ENCODE measurements at places on chromosomes 2 and 18.

GRCh38 chr18:44841221-44841620 is 160.5 kb downstream of the SETBP1 start:
- no peak for DNase-seq

DNA sequence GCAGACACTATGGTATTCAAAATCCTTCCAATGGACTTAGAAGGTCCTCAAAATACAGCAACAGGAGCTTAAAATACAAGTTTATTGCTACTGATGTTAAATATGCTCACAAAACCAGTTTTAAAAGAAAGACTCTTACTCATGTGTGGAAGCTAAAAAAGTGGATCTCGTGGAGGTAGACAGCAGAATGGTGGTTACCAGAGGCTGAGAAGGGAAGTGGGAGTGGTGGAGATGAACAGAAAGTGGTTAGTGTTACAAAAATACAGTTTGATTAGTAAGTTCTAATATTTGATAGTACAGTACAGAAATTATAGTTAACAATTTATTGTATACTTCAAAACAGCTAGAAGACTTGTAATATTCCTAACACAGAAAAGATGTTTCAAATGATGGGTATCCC is 12.1 kb downstream of the ADAM17 start:
- no peak for DNase-seq

- no peak for DNase-seq
Measured at GRCh38 chr2:171966235-171966634, 33.5 kb upstream of the METAP1D start.

DNA sequence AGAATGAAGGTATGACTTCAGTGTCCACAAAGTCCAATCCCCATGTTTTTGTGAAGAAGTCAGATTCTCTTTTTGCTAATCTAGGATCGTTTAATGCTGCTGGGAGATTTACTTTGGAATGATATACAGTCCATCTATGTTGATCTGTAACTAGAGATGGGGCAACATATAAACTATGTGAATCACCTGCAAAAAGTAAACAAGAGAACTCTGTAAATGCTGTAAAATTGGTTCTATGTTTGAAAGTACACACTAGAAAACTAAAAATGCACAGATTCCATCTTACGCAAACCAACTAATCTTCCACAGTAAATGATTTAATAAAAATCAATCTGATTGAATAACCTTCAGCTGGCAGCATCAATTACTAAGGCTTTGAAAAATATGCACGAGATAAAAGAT is 37.5 kb downstream of the VPS54 start:
- no peak for DNase-seq

- peak; percentile 76 for DNase-seq
Measured at GRCh38 chr18:434410-434809, 66.1 kb downstream of the COLEC12 start.

DNA sequence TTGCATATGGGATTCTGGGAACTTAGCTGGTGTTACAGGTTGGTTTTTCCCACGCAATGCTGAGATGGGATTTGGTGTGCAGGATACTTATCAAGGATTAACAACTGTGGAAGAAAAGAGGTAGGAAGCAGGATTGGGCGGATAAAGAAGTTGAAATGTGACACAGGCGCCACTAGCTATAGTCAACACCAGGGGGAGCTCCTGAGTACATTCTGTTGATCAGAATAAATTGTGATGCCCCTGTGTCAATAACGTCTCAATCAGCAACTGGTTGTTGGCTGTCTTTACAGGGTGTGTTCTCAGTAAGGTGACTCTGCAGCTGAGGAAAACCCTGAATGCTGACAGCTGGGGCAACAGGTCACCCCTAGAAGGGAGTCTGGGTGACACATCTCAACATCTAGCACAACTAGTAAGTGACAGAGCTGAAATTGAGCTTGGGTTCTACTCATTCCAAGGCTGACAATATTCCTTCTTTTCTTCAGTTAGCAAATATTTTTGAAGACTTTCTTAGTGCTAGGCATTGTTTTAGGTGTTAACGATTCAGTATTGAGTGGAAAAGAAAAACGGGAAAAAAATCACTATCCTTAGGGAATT is 143.0 kb downstream of the ARL6IP6 start:
- DNase-seq, result peak; percentile 19

- no peak for DNase-seq
Measured at GRCh38 chr18:60182223-60182622, 190.4 kb downstream of the MC4R start.

GRCh38 chr2:136423516-136423996 is 305.6 kb upstream of the CXCR4 start:
- peak; percentile 84 for DNase-seq

GRCh38 chr2:202808754-202809153 is 62.8 kb downstream of the ICA1L start:
- DNase-seq, result no peak

- no peak for DNase-seq
Measured at GRCh38 chr2:145961846-145962245, 1441.9 kb upstream of the ZEB2 start.

DNA sequence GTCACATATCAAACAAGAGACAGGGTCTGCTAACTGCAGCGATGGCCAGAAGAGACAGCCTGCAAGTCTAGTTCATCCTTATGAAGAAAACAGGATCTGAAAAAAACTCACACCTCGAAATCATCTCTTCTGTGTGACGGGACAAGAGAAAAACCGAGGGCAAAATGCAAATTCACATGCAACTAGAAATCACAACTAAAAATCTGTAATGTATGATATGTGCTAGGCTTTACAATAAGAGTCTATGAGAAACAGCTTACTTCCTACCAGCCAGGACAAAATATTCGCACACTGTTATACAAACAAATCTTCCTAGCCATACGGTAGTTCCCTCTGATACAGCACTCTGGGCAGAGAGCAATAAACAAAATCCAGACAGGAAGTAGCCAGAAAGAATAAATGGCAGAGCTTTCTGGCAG is 48.8 kb downstream of the ANKRD44 start:
- no peak for DNase-seq

GRCh38 chr2:237091779-237092436 is 6.2 kb downstream of the COPS8 start:
- no peak for DNase-seq

All from tongue (tissue), 3 donors.